Activated CD4-positive, alpha-beta T cell treated with anti-CD3 and anti-CD28 coated beads for 36 hours (primary cell): ENCODE measurements at places on chromosomes 16 and 17. TPM values are rescaled to one million over a fixed set of nuclear protein-coding genes. Genes with fewer than 3 reads are reported as not detected.

Gene COIL
- 20.9 TPM for total RNA-seq

Gene SLC13A2
- not detected for total RNA-seq

Gene RASL10B
- total RNA-seq: 4.0 TPM

Gene LPO
- total RNA-seq: 0.14 TPM

Gene CBFA2T3
- 0.34 TPM for total RNA-seq

Gene CLCN7
- total RNA-seq: 29.9 TPM

Gene ZDHHC7
- total RNA-seq: 25.1 TPM

Gene STH
- total RNA-seq: not detected

Gene ANKS3
- 12.1 TPM for total RNA-seq
